ENCODE measurements at places on chromosomes 13 and 19.

DNA sequence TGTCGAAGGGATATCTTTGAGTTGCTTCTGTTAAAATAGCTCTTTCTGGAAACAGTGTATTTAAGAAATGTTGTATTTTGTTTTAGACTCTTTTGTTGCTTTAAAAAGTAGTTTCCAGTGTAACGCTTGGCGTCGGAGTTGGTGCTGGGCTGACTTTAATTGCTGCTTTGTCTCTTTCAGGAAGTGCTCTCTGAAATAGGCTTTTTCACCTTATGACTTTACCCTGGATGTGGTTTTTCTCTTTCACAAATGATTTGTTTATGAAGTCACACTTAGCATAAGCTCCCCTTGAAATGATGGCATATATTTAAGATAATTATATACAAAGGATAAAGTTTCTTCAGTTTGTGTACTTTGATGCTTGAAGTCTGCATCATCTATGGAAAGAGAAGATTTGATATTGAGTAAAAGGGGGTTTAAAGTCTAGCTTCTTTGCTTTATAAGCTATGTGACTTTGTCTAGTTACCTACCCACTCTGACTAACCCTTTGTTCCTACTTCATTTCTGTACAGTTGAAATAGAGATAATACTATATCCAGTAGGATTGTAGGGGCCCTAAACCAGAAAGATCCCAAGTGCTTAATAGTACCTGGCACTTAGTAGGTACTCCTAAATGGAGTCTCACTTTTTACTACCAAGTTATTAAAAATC lies at the start of gene GPR18:
Gene GPR18, minus strand, starts transcription at position 170 of the 651 bp plus-strand sequence. CDS start 2,507 bp downstream, outside the sequence.
- DNase-seq = no peak

GRCh38 chr13:100773429-100773828 lies 98.8 kb upstream of the TMTC4 start:
- DNase-seq = no peak

- no peak for DNase-seq
Observed at GRCh38 chr13:110450016-110450900, 111.3 kb downstream of the RAB20 start.

DNA sequence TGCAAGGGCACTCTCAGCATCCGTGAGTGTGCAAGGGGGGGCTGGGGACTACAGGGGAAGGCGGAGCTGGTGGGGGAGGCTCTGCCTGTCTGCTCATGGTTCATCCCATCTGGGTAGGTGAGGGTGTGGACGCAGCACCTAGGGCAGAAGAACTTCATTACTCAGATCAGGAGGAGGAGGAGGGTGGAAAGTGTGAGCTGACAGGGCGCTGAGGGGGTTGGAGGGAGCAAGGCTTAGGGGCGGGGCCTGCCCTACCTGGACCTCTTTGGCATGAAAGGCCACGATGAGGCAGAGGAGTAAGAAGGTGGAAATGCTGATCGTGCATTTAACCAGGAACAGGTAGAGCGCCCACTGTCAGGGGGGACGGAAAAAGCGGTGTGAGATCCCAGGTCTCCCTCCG lies 4.5 kb downstream of the KCNN4 start:
- no peak for DNase-seq

- DNase-seq = no peak
Observed at GRCh38 chr19:4473011-4473762, 1.1 kb downstream of the HDGFL2 start.

- no peak for DNase-seq
Observed at GRCh38 chr19:28519218-28519779, 693.7 kb downstream of the UQCRFS1 start.

DNA sequence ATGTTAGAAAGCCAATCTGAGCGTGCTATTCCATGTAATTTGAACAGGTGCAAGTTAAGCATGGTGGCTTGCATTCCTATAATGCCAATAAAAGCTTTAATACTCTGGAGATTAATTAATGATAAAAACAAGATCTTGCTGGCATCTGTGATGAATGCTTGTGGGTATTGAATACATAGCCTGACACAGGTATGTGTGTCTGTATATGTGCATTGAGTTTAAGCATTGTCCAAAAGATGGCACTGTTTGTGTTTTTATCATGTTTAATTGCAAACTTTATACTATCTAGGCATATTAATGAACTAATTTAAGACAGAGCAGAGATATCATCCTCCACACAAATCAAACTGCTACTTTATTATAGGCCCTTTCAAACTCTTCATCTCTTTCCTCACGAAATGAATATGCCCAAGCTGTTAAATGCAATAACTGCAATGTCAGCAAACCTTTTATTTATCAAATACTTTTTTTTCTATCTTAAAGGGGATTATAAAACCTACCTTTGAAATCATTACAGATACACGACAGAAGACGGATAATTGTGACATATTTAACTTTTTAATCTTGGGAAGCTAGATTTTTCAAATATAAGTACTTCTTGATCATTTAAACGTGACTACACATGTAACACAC lies 86.5 kb downstream of the TNFSF11 start:
- no peak for DNase-seq

- no peak for DNase-seq
Observed at GRCh38 chr19:6125571-6125989, 9.9 kb upstream of the ACSBG2 start.

GRCh38 chr19:44689290-44690130 lies 9.4 kb upstream of the CEACAM16 start:
- DNase-seq = peak; percentile 72

- DNase-seq = no peak
Observed at GRCh38 chr19:35459414-35460082, 11.5 kb downstream of the FFAR2 start.

DNA sequence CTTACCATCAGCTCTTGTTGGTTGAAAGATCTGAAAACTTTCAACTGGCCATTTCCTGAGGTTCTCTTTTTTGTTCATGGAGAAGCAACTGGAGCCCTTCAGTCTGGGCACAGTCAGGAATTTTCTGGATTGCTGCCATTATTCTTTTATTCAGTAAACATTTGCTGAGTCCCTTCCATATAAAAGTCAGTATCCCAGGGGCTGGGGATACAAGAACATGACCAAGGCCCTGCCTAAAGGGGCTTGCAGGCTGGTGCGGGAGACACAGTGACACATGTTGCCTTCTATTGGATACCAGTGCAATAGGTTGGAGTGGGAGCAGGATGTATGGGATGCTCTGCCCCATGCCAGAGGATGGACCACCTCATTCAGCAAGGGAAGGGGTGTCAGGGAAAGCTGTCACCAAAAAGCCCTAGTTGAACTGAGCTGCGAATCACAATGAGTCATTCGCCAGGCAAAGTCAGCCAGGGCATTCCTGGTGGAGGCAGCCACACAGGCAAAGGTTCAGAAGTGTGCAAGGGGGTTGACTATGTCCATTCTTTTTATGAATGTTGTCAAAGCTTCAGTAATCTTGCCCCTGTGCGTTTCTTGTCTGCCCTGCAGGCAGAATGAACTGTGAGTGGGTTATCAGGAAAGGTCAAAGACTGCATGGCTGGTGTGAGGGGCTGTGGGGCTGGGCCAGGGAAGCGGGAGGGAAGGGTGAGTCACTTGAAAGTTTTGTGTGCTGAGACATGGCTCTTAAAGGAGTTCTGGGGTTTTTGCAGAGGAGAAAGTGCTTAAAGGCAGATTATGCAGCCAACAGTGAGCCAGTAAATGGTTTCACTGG lies 395.9 kb downstream of the KCNRG start:
- DNase-seq = no peak

DNA sequence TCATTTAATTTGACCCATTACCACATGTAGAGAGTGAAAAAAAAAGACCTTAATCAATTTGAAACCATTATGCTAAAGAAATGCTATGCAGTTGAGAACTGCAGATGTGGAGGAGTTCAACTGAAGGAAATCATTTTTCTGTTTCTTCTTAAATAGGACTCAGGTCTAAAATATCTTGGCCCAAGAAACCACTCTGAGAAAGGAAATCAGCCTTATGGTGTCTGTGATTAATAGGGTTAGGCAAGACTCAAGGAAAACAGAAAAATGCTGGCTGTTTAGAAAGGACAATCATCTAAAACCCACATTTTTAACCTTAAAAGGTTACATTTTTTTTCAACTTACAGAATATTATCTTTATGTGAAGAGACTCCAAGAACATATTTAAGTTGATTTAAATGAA lies 1.9 kb upstream of the SLITRK1 start:
- no peak for DNase-seq

GRCh38 chr19:3146677-3147100 lies 10.9 kb downstream of the GNA15 start:
- no peak for DNase-seq

DNA sequence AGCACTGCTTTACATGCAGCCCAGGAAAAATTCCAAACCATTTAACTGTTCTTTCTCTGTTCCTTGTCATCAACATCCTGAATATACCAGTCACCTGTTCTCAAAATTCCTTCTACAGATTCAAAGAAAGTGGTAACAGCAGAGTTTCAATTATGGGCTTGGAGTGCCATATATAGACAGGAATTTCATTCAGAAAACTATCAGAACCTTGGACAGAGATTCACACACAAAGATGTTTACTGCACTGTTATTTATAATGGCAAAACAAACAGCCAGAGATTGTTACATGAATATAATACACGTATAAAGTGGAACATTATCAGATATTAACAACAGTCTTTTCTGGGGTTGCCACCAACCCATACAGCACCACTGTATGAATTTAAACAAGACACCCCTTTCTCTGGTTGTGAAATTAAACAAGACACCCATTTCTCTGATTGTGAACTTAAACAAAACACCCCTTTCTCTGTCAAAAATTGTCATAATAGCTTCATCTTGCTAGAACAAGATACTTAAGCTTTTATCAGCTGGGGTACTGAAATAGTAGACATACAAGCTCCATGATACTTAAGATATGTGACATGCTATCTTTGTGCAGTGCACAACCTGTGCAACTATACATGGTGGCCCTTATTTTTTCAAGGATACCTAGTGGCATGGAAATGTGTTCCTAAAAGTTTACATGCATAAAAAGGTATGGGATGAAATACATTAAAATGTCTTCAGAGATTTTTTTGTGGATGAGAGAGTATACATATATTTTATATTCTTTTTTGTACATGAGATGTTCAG lies 12.6 kb downstream of the CACNA1A start:
- DNase-seq = no peak

DNA sequence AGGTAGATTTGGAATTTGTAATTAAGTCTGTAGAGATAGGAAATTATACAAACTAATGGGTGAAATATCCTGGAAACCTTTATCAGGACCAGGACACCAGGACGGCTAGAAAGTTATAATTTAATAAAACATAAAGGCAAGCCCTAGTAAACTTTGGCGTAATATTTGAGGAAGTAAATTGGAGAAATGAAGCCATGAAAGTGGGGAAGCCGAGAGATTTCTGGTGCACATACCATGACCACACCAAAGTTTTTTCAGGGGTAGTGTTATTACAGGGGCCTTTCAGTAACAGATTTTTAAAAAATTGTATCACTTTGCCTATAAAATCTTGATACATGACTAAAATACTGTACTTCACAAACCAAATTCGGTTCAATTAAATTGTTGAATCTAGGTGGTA lies 54.7 kb upstream of the URAD start:
- no peak for DNase-seq

DNA sequence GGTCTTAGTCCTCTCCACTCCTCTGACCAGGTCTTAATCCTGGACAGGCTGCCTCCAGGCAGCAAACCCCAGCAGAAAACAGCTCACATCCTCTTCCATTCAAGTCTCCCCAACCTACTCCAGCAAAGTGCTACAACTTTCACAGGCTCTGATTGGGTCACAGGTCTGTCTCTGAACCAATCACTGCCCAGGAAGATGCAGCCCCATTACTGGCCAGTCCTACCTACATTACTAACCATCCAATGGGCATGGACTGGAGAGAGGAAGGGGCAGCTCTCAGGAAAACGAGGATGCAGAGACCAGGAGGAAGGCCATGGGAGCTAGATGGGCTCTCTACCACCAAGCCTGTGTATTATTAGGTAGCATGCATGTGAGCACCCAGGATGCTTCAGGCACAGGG lies 12.2 kb downstream of the MED26 start:
- DNase-seq = no peak

DNA sequence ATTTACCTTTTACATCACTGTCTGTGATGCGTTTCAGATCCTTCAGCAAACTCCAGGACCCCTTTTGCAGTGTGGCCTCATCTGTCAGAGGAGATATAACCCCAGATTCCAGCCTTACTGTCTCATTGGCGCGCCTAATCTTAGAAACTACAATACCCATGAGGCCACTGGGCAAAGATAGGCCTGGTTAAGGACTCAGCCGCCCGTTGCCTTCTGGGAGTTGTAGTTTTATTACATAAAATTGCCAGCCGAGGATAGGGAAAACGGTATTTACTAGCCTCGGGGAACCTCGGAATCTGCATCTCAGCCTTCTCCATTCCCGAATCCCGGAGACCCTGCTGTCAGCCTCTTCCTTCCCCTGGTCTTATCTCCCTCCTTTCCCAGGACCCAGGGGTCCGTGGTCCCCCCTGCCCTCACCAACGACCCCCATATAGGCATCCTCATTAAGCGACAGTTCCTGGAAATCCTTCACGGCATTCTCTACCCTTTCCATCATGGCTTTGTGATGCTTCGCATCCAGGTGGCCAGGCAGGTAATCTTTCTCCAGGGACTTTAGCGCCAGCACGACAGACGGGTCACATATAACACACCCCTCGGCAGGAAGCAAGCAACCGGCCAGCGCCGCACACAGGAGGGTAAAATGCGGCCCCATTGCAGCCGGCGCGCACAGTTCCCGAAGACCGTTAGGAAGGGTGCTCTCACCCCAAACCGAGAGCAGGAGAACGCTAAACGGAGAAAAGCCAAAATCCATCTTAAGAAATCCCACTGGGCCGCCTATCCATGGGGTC lies 1.3 kb downstream of the IZUMO1 start:
- no peak for DNase-seq

- no peak for DNase-seq
Observed at GRCh38 chr13:79497064-79497463, 16.1 kb downstream of the NDFIP2 start.

GRCh38 chr19:6087074-6087571 lies 23.2 kb downstream of the RFX2 start:
- DNase-seq = no peak

GRCh38 chr13:106061781-106062180 lies 473.7 kb downstream of the EFNB2 start:
- no peak for DNase-seq

- DNase-seq = no peak
Observed at GRCh38 chr13:98565726-98566565, 11.0 kb downstream of the STK24 start.
